ENCODE measurements at places on chromosomes 4 and X. TPM values are rescaled to one million over a fixed set of nuclear protein-coding genes. Genes with fewer than 3 reads are reported as not detected.

GRCh38 chr4:142846108-142846728 is at the start of gene INPP4B:
INPP4B (minus strand) TSS chr4:142846301.
- peak; percentile 31 for DNase-seq

DNA sequence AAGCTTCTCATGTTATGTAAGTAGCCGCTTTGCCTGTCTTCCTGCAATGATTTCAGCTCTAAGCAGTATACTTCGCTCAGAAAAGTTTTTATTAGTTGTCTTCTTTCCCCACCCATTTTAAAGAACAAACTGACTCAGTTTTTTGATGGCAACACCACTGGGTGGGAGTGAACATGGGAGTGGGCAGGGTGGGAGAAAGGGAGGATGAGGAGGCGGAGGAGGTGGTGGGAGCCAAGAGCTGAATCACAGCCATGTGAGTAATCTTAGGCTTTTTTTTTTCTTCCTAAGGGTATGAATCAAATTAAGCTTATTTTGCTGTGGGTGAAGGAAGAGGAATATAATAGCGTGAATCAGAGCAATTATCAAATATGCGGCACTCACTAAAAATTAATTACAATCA is 574.3 kb upstream of the DIPK2B start:
- DNase-seq: peak; percentile 89

- no peak for DNase-seq
Measured at GRCh38 chr4:39998659-39999345, 21.1 kb upstream of the PDS5A start.

GRCh38 chr4:26719954-26720552 is 136.2 kb downstream of the TBC1D19 start:
- DNase-seq: peak; percentile 33

DNA sequence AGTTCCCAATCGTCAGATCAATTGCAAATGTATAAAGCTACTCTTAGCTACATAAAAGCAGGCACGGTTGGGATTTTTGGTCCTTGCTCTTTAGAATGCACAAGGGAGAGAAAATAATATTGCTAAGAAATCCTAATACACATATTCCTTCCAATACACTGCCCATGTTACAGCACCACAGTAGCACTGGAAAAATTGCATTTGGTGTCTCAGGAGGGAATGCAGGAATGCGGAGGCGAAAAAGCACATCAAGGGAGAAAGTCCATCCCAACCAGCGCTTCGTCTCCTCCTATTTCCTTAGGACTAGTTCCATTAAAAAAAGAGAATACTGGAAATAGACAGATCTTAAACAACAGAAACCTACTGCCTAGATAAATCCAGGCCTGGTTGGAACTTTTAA is 23.9 kb downstream of the ADGRA3 start:
- DNase-seq: no peak

DNA sequence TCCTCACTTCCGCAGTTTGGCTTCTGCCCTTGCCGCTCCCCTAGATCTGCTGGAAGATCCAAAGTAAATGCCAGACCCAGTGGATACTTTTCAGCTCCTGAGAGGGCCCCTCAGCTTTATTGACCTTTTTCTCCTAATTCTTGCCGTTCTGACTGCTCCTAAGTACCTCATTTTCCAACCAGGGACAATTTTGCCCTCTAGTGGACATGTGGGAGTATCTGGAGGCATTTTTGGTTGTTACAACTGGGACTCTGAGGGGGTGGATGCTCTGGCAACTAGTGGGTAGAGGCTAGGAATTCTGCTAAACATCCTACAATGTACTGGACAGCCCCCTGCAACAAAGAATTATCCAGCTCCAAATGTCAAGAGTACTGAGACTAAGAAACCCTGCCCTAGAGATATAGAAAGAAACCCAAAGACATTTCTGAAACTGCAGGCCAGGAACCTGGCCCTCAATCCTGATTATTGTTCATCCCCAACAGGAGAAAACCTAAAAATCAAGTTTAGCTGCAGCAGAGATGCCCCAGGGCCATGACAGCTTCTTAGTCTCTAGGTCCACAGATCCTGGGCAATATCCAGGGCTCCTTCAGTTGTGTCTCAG is 3.4 kb downstream of the TEX13B start:
- peak; percentile 15 for DNase-seq

- DNase-seq: no peak
Measured at GRCh38 chr4:57114973-57115372, 4.8 kb upstream of the IGFBP7 start.

- DNase-seq: no peak
Measured at GRCh38 chr4:102598086-102598761, 97.1 kb downstream of the NFKB1 start.

DNA sequence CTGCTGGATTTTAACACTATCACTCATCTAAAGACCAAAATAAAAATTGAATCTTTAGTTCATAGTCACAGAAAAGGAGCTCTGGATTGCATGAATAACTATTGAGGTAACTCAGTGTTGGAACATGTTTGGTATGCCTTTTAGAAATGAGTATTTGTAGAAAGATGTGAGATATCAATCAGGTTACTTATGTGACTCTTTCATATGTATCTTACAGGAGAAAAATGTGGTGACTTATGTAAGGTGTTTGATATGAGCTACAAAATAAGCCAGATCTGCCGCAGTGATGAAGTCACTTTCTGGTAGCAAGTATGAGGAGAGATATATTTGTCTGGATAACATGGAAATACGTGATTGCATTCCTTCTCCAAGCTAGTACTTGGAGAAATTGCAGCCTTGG is 1653.3 kb upstream of the PCDH7 start:
- no peak for DNase-seq

GRCh38 chrX:72016881-72017783 is 106.5 kb downstream of the NHSL2 start:
- no peak for DNase-seq

DNA sequence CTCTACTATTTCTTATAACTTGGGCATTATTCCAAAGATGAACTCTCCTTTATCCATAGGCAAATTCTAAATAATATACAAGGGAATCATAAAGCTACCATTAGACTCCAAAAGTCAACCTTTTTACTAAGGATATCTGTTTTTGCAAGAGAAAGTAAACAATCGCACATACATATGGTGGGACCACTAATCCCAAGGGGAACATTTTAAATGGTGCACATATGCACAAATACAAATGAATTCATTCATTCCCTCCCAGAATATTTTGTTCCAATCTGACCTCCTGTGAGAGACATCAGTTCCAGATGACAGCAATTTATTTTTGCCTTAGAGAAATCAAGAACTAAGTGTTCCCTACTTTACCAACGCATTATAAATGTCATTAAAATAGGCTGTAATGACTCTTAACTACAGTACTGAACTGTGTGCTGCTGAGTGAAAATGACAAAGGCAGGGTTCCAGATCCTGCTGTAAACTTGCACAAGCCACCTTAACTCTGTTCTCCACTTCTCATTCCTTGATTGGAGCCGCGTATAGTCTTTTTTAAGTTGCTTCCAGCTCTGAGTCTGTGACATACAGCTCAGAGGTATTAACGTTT is 2.0 kb downstream of the DHX15 start:
- DNase-seq: no peak

DNA sequence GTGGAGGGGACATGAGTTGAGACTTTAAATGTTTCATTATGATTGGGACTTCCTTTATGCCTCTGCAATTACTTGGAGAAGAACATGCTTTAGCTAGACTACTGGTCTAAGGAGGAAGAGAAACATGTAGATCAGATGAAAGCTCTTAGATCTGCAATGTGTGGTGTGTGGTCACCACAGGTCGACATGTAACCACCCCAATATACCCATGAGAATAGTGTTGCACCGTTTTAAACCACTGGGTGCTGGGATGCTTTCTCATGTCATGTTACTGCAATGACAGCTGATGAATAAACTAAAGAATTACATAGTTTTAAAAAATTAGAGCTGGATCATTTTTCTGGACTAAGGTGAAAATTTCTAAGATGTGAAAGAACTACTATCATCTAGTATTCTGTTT is 1039.7 kb downstream of the RAPGEF2 start:
- DNase-seq: no peak

- DNase-seq: peak; percentile 46
Measured at GRCh38 chrX:150236327-150236726, 126.8 kb upstream of the MAMLD1 start.

DNA sequence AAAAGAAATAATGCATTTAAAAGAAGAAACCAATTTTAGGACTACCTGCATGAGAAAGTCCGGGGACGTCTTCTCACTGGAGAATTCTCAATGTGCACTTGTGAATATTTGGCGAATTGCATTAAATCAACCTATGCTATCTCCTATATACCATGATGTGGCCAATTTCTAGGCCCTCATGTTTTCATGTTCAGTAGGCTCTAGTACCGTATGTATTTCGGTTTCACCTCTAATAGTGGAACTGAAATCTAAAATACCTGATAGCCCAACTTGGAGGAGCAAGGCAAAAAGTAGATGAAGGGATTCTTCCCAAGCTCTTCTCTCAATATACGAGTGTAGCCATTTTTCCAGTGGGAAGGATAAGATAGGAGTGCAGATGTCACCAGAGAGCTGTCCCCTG is 11.4 kb upstream of the FGF2 start:
- no peak for DNase-seq

- no peak for DNase-seq
Measured at GRCh38 chrX:82141942-82142341, 940.0 kb downstream of the SH3BGRL start.

DNA sequence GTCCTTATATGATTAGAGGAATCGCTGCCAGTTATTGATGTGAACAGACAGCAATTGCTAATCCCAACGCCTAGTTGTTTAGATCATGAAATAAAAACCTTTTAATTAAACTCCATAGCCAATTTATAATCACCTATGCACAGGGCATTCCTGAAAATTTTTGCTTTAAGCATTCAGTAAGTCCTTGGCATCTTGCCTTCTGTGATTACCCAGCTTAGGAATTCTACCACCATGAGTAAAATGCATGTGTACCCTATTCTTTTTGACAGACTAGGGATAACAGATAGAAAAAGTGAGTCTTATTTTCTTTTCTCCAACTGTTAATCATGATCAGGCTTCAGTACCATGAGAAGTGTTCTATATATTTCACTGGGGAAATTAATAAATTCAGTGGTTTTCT is 995.3 kb upstream of the GRIA3 start:
- DNase-seq: peak; percentile 67

DNA sequence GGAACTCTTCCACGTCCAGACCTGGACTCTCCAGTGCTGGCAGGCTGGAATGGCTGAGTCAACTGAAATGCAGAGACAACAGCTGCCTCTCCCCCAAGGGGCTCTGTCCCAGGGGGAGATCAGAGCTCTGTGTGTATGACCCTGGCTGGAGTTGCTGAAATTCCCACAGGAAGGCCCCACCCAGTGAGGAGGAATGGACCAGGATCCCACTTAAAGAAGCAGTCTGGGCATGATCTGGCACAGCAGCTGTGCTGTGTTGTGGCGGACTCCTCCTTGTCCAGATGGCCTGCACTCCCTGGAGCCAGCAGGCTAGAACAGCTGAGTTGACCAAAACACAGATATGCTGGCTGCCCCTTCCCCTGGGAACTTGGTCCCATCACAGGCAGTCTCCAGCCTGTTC is 25.4 kb downstream of the C4orf17 start:
- no peak for DNase-seq

- DNase-seq: no peak
Measured at GRCh38 chr4:44806071-44806470, 79.7 kb upstream of the GNPDA2 start.

GRCh38 chr4:131613824-131614216 is 1535.3 kb upstream of the PCDH10 start:
- no peak for DNase-seq

DNA sequence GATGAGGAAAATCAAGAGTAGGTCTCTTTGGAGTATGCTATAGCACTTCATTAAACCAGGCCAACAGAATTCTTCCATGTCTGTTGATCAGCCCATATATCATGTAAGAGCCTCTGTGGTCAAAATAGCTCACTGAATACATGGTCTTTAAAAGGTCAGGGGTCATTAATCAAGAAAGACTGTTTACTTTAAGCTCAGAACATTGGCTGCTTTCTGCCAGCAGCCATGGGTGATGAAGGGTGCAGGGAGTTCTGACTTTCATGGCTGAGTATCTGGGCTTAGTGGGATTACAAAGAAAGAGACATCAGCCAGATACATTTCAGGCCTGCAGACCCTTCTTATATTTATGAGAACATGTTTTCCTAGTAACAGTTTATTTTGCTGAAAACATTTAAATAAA is 7.1 kb upstream of the C4orf54 start:
- DNase-seq: no peak

- DNase-seq: no peak
Measured at GRCh38 chr4:140163029-140163810, 9.2 kb upstream of the MAML3 start.

- DNase-seq: no peak
Measured at GRCh38 chr4:15516494-15516893, 46.8 kb downstream of the CC2D2A start.

- no peak for DNase-seq
Measured at GRCh38 chr4:7306021-7306965, 114.0 kb downstream of the SORCS2 start.

DNA sequence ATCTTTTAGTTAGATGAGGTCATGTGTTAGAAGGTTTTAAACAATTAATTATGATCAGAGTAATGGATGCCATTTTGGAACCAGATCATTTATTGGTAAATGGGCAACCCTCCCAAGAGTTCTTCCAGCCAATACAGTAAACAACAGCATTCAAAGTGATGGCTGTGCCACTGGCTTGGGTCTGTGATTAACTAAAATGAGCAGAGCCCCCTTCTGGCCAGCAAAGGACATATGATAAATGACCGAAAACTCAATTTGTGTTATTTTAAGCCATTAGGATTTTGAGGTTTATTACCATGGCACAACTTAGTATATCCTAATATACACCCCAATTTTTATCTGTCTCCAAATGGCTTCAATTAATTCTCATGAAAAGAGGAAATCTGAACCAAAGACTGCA is 90.8 kb upstream of the NPFFR2 start:
- peak; percentile 29 for DNase-seq

GRCh38 chr4:25258980-25259578 is 25.2 kb downstream of the PI4K2B start:
- peak; percentile 71 for DNase-seq

GRCh38 chrX:123263747-123264146 is 79.7 kb downstream of the GRIA3 start:
- no peak for DNase-seq

GRCh38 chr4:106315476-106315967 is 487 bp downstream of the TBCK start:
- peak; percentile 98 for DNase-seq

Gene CLGN
- 53.1 TPM for total RNA-seq

Gene MAGEA9B
- total RNA-seq: not detected

Gene PCSK1N
- 0.26 TPM for total RNA-seq

Gene ANOS1
- 0.26 TPM for total RNA-seq

Gene FRG2
- not detected for total RNA-seq

Gene CT55
- not detected for total RNA-seq

Gene MAOB
- total RNA-seq: under 0.01 TPM

Gene EDNRA
- total RNA-seq: 3.7 TPM

Gene PNMA6F
- total RNA-seq: not detected

Gene PRAF2
- total RNA-seq: 1.7 TPM

Gene NPY2R
- not detected for total RNA-seq

Gene TRIM60
- not detected for total RNA-seq

Gene QRFPR
- not detected for total RNA-seq

Gene LRIT3
- under 0.01 TPM for total RNA-seq

Gene CD99L2
- 10.8 TPM for total RNA-seq

Gene IL3RA
- not detected for total RNA-seq

Gene CCKAR
- not detected for total RNA-seq
